ENCODE measurements at places on chromosomes 13 and 19.

DNA sequence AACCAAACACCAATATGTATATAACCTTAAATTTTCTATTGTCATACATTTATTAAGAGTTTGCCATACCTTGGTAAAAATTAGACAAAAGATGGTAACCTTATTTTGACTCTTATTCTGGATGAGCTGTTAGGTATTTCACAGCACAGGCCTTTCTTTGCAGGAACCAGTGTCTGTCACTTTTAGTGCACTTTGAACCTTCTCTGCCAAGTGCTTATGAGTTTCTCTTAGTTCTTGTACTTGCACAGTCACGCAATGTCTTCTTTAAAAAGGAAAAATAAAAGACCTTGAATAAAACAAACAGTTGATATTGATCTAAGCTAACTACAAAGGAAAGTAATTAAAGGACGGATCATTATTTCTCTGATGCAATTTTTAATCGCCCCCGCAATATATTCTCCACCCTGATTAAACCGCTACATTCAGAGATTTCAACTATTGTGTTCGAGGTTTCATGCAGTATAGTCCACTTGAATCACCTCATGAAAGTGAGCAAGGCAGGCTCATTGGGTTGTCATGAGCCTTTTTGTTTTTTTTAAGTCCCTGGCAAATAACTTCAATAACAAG is 534.5 kb downstream of the KLF5 start:
- DNase-seq, result no peak

DNA sequence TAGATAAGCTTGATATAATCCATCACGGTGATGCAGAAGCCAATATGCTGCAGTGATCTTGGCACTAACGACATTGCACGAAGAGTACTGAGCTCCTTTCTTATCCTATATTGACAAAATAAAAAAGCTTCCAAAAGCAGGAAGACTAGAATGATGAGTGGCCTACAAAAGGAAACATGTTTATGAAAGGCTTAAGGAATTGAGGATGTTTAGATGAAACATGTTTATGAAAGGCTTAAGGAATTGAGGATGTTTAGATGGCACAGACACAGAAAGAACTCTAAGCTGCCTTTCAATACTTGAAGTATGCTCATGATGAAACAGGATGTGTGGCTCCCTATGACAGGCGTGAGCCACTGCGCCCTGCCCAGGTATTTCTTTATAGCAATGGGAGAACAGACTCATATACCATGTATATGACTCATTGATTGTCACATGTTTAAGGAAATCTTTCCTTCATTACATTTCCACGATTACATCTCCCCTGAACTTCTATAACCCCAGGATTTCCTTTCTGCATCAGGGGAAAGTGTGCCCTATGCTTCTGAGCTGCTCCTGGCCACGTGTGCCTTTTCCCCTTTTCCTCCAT is 690.8 kb upstream of the ARGLU1 start:
- DNase-seq, result no peak

DNA sequence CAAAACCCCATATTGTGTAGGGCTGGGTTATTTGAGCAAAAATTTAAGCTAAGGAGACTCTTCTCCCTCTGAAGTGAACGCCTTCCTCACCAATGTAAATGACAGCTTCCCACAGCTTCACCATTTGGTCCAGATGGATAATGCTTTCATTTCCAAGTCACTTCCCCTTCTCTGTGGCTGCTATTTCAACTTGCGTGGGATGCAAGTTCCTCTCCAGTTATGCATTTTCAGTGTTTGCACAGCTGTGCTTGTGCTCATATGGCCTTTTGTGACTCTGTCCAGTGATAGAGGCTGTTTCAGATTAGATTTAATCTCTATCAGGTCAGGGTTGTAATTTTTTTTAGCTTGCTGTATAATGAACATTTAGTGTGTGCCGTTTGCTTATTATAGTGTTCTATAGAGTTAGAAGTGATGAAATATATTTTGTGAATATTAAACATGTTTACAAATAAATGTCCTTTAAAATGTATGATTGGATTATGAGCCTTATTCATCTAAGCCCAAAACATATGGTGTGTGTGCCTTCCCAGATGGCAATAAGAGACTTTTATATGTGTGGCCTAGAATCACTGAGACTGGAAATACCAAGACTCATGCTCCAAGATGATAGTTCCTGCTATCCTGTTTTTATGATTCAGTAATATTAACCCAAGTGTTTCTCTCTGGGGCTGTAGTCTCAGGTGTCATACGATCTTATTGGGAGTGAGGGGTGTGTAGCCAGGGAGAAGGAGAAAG is 86.6 kb downstream of the TNFRSF19 start:
- no peak for DNase-seq

GRCh38 chr13:103876571-103876970 is 810.4 kb upstream of the SLC10A2 start:
- no peak for DNase-seq

GRCh38 chr13:23621316-23621645 is 51.1 kb downstream of the TNFRSF19 start:
- DNase-seq, result no peak

DNA sequence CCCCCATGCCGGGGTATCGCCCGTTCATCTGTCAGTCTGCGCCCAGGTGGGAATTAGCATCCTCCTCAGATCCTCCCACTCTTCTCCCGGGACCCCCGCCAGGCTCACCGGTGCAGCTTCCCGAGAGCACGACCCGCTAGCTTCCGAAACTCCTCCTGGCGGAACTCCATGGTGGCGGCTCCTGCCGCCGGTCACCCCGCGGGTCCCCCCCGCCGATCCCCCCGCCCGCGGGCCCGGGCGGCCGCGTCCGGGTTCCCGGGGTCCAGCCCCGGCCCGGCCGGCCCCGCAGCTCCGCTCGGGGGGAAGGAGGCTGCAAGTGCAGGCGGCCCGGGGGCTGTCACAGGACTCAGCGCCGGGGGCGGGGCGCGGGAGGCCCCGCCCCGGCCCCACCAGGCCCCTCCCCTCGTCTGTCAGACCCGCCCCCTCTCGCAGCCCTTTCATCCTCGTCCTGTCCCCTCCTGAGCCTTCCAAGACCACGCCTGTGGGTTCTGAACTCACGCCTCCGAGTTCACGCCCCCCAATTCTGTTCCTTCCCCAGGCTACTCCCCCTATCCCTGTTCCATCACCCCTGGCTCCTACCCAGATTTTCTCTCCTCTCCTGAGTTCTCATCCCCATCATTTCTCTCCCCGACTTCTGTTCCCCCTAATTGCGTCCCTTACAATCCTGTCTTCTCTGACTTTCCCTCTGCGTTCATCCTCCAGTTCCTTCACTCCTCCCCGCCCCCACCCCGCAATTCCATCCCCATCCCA is at the start of gene SLC17A7:
Gene SLC17A7, minus strand, starts transcription at position 318 of the 750 bp plus-strand sequence. Its CDS starts 148 bp downstream, at position 170.
- DNase-seq, result peak; percentile 76

GRCh38 chr13:40539576-40540327 is 126.7 kb downstream of the FOXO1 start:
- DNase-seq, result no peak

DNA sequence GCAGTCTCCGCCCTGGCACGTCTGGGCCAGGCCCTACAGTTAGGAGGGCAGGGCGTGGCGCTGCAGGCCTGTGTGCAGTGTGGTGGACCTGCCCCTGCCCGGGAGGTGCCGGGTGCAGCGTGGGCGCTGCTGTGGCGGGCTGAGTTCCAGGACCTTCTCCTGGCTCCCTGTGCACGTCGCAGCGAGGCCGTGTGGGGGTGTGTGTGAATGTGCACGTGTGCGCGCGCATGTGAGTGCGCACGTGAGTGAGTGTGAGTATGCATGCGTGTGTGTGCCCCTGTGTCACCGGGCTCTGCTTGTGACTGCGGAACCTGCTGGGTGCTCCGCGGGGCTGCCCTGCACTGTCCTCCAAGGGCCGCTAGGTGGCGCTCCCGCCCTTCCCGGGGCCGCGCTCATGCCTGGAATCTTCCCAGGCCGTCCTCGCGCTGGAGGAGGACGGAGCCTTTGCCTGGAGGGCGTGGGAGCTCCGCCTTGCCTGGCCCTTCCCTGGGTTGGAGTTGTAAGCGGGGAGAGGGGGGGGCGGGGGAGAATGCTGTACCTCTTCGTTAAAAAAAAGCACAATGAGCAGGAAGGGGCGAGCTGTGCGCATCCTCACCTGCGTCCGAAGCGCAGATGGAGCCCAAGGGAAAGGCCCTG is 79.3 kb downstream of the KDM4B start:
- peak; percentile 87 for DNase-seq

- DNase-seq, result no peak
These were observed 8.0 kb downstream of the VSIG10L start for GRCh38 chr19:51333836-51334460.

- DNase-seq, result peak; percentile 58
These were observed 401 bp upstream of the ZNF765 start for GRCh38 chr19:53394522-53394973.

DNA sequence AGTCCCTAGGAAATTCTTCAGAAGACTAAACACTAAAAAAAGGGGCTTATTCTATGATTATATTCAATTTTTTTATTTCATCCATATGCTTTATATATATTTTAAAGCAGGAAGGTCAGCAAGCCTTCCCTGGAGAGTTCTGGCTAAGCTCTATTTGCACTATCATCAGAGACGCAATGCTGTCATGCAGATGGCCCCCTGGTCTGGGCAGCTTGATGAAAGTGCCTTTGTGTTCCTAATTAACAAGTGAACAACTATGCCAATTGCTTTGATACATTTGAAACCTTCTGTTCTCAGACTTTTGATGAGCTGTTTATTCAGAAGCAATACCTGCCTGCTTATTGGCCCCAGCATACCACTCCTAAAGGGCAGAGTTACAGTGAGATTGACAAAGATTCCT is 1344.6 kb downstream of the OLFM4 start:
- DNase-seq, result no peak

- no peak for DNase-seq
These were observed 189.0 kb upstream of the CSNK1A1L start for GRCh38 chr13:37294472-37294871.

DNA sequence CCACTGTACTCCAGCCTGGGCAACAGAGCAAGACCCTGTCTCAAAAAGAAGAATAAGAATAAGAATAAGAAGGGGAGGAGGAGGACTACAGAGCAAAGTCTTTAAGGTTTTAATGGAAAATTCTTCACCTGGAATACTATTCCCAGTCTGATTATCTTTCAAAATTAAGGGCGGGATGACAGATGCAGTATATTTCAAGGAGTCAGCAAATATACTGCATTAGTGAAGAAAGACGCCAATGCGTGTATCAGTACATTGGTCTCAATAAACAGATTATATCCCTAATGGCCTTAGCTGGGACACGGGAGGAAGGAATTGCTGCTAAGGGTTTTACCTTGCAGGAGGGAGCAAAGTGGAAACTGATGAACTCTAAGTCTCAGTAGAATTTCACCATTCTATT is 54.1 kb upstream of the PDCD5 start:
- DNase-seq, result no peak

- DNase-seq, result no peak
These were observed 869 bp downstream of the GFY start for GRCh38 chr19:49425922-49426592.

DNA sequence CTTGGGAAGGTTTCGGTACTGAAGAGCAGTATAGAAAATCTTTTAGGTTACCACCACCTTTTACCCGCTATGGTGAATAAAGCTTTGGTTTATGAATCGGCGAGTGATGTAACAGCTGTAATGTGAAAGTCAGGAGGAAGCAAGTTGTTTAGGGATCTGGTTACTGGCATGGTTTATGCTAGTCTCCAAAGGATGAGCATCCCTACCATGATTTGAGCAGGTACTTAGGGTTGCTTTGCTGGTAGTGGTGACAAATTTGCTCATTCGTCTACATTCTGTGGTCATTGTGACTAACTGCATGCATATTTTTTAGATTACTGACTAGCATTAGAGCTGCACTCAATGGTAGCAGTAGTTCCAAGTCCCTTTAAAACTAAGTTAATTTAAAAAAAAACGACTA is 104.1 kb downstream of the FRY start:
- no peak for DNase-seq

DNA sequence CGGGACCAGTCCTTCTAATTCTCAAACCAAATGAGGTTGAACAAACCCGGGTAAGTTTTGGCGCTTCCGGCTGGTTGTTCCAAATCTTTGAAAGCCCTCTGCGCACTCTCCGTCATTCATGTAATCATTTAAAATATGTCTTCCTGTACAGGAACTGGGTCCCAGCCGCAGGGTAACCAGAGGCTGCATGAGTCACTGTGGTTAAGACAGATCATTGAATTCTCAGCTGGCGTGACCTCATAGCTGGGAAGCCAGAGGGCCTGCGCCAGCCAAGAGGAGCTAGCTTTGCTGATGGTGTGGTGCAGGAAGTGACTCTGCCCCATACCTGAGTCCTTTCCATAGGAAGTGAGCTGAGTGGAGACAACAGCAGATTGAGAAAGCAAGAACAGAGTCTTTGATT is 135.2 kb downstream of the TSHZ3 start:
- DNase-seq, result peak; percentile 40

- peak; percentile 64 for DNase-seq
These were observed 607 bp downstream of the NFIC start for GRCh38 chr19:3366753-3367627.

- no peak for DNase-seq
These were observed 11.3 kb upstream of the EHD2 start for GRCh38 chr19:47701717-47702552.

GRCh38 chr19:41261474-41262190 is 2.5 kb upstream of the HNRNPUL1 start:
- DNase-seq, result no peak

GRCh38 chr19:45632468-45633196 is 6.6 kb downstream of the EML2 start:
- peak; percentile 51 for DNase-seq

- DNase-seq, result no peak
These were observed 63.6 kb upstream of the NFIC start for GRCh38 chr19:3302755-3303154.

DNA sequence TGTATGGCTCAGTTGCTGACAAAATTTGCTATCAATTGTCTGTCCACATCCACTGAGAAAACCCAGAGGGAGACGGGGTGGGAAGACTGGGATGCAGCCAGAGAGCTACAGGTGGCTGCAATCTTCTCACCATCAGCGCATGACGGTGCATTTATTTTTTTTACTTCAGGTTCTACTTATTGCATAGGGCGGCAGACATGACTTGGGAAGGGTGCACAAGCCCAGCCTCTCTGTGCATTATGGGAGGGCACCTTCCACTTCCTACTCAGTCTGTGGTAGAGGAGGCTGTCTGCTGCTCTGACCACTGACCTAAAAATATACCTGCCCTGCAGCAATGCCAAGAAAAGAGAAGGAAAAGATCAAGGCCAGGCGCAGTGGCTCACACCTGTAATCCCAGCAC is 73.1 kb downstream of the ABCC4 start:
- no peak for DNase-seq

DNA sequence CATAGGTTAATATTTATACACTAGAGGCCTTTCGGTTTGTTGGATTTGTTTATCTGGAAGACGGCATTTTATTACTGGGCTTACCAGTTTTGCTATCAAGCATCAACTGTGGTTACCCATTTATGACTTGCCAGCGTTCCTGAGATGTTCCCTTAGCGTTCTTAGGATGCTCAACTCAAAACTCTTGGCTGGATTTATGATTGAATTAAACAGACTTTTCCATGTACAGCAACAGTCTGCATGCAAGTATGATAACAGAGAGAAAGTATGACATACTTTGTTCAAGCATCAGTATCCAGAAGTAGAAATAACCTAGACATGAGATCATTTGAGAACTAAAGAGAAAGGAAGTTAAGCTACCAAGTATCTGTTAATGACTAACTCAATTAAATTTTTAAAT is 29.9 kb upstream of the RNF113B start:
- DNase-seq, result no peak
